Mesothelial cell of epicardium (in vitro differentiated cells): ENCODE measurements at places on chromosomes 16 and 17.
A peak's percentile ranks its signal among the peaks of the same experiment; 100 is the strongest.

GRCh38 chr16:57315416-57315815 lies 30.9 kb upstream of the PLLP start:
- no peak for DNase-seq

DNA sequence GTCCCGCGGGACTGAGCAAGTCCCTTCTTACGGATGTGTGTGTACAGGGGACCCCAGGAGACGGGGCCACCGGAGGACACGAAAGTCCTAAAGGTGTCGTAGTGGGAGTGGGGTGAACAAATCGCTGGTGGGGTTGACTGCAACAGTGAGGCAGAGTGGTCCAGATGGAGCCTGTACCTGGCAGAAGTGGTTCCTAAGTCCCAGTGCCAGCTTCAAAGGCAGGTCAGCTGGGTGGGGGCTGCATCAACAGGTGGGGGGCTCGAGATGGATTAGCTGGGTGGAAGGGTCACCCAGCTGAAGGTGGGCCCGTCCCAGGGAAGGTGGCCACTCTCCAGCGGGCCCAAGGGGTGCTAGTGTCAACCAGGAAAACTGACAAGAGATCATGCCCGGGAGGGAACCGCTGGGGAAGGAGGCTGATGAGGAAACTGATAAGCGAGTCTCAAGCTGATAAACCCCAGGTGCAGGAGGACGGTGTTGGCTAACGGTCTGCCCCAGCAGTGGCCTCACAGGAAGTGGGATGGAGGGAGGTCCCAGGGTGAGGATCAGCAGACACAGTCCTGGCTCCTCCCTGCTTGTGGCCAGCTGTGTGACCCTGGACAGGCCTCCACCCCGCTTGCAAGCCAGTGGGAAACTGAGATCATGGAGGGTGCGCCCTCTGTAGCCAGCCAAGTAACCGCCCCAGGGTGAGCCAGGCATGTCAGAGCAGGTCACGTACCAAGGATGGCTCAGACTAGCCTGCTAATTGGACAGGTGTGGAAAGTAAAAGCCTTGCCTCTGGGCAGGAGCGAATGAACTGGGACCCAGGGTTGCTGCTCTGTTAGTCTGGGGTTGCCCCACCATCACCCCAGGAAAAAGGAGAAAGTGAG lies 1.0 kb downstream of the ORAI3 start:
- DNase-seq: no peak

GRCh38 chr17:11598274-11599221 lies at the start of gene DNAH9:
TSS of gene DNAH9 (plus strand) at chr17:11598470. CDS start at chr17:11598499, 29 bp downstream.
- DNase-seq: peak; percentile 91

- no peak for DNase-seq
Observed at GRCh38 chr16:8854298-8854948, 14.4 kb downstream of the CARHSP1 start.

GRCh38 chr17:46163929-46164594 lies 29.2 kb downstream of the KANSL1 start:
- no peak for DNase-seq
